ENCODE measurements at places on chromosomes 1 and 21. TPM values are rescaled to one million over a fixed set of nuclear protein-coding genes. Genes with fewer than 3 reads are reported as not detected.

Gene OR2AK2
- total RNA-seq: not detected

Gene ICOSLG
- 4.4 TPM for total RNA-seq

Gene RHBDL2
- not detected for total RNA-seq

Gene SLC45A1
- 2.0 TPM for total RNA-seq

Gene GLMP
- total RNA-seq: 16.0 TPM

Gene APCS
- total RNA-seq: not detected

Gene DNALI1
- 2.3 TPM for total RNA-seq

GRCh38 chr1:199221371-199222150, 582.7 kb downstream of the PTPRC start:
- peak; percentile 4 for DNase-seq

DNA sequence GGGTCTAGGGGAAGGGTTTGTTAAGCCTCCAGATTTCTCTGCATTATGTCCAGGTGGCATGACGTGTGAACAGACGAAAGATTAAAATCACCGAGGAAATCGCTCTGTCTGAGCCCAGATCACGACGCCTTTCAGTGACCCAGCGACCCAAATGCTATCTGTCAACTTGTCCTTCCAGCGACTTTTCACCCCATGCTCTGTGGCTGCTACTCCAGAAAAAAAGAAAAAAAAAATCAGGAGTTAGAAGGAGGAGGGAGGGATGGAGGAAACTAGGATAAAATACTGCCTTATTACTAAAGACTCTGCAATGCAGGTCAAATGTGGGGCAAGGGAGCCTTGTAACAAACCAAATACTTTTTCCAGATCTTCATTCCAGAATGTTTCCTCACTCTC, 352.0 kb downstream of the NUF2 start:
- no peak for DNase-seq

- DNase-seq: no peak
These were observed 14.2 kb upstream of the F13B start for GRCh38 chr1:197081117-197081753.

GRCh38 chr1:156122519-156123355, 8.2 kb downstream of the LMNA start:
- peak; percentile 88 for DNase-seq

DNA sequence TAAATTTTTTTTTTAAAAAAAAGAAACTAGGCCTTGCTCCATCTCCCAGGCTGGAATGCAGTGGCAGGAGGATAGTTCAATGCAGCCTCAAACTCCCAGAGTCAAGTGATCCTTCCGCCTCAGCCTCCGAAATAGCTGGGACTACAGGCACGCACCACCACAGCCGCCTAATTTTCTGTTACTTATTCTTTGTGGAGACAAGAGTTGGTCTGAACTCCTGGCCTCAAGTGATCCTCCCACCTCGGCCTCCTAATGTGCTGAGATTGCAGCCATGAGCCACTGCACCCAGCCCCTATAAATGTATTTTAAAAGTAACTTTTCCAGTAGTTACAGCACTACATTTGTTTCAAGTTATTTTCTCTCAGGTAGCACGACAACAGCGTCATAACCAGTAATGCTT, 2.3 kb downstream of the BRWD1 start:
- no peak for DNase-seq

DNA sequence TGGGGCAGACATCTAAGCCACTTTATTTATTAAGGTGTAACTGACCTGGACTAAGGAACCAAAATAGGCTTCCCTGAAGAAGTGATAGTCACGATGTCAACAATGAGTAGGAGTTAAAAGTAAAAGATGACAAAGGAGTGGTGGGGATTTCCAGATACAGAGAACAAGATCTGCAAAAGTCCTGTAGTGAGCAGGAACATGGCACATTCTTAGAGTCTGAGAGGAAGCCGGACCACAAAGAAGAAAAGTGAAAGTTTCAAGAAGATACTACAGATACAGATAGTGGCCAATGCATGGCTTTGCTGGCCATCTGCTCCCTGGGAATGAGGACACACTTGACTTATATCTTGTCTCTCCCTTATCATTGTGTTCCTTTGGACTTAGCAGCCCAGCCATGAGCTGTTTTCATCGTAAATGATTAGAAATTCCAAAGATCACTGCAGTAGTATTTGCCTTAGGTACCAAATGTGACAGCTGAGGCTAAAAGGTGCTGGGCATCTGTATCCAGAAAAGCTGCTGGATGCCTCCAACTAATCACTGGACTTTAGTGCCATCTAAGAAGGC, 302.4 kb upstream of the NR5A2 start:
- DNase-seq: no peak

DNA sequence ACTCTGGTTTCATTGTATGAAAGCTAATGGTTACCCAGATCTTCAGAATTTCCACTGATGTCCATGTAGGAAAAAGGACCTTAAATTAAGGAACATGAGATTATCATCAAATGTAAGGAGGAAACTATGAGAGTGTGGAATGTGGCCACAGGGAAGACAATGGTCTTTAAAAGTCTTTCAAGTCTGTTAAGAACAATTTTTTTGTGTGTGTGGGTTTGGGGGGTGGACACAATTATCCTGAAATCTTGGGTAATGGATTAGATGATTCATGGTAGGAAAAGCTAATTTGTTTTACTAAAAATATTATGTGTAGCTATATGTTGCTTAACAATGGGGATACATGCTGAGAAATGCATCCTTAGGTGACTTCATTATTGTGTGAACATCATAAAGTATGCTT, 72.9 kb downstream of the PLA2G4A start:
- DNase-seq: no peak

DNA sequence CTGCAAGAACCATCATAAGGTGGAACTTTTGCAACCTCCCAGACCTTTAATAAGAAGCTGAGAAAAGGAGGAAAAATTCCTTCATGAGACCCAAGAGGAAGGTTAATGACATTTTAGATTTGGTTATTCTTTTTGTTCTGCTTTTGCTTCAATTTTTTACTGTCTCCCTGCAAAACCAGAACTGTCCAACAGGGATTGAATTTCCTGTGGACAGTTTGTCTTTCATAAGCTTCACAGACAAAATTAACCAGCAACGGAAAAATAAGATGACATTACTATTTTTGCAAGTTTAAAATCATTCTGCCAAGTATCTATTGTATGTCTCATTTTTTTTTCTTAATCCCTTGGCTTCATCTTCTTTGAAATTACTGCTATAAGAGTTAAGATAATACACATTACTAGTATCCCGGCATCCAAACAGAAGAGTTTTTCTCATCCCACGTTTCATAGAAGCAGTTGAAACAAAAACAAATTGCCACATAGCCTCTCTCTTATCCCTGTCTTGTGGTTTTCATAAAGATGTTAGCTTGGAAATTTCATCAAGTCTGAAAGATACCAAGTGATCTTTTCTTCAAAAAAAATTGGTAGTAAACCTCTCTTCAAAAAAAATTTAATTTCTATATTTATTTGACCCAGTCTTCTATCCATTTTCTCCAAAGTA, 465.3 kb upstream of the PTBP2 start:
- no peak for DNase-seq

GRCh38 chr1:222761083-222761482, 24.1 kb downstream of the FAM177B start:
- no peak for DNase-seq

DNA sequence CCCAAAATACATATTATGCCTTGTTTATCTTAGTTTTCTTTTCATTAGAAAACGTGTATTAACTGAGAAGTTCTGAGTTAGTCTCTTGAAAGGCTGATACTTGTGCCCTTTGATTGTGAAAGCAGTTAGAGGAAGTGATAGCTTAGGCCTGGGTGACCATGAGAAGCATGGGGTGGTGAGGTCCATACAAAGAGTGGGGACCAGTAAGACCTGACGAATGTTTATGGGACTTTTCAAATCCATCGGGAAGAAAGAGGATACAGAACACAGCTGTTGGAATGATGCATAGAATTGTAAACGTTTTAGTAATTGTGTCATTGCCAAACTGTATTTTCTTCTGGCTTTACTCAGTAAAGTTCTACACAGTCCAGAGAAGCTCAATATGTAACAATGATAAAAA, 259.8 kb downstream of the LMO4 start:
- no peak for DNase-seq

- DNase-seq: no peak
These were observed 38.5 kb upstream of the EGLN1 start for GRCh38 chr1:231460614-231461013.

- DNase-seq: no peak
These were observed 54.1 kb downstream of the LDLRAD2 start for GRCh38 chr1:21865943-21866706.

DNA sequence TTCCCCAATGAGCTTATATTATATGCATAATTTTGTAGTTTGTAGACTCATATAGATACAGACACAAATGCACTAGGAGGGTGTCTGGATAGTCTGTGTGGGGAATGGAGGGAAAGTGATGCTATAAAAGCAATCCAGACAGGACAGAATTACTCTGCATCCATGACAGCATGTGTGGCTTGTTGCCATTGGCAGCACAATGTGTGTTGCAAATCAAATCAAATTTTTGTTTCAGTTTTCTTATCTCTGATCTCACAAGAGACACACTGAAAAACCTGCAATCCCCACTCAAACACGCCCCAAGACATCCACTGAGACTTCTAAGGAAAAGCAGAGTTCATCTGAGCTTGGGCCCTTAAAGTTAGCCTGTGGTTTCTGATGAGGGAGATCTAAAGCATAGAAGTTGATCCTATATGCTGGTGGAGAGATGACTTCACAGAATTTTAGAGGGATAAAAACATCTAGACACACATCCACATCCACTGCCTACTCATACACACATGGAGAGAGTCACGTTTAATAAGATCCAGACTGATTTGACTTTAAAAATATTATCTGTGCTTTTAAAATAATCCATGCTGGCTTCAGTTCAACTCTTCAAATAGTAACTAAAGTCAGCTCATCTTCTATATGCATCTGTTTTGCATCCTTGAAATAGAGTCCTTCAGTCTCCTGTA, 313.0 kb upstream of the PLXNA2 start:
- no peak for DNase-seq

- DNase-seq: no peak
These were observed 46.5 kb upstream of the RNF11 start for GRCh38 chr1:51189421-51190073.

- no peak for DNase-seq
These were observed 11.8 kb upstream of the F3 start for GRCh38 chr1:94553323-94553730.

All from left ventricle myocardium superior (tissue), 1 donor.